AG09319 (cell line): ENCODE measurements at places on chromosomes 3 and 15.

GRCh38 chr3:190558796-190559195 is 44.9 kb downstream of the IL1RAP start:
- no peak for DNase-seq

- no peak for DNase-seq
Measured at GRCh38 chr3:122947196-122947595, 80.4 kb downstream of the SEMA5B start.

DNA sequence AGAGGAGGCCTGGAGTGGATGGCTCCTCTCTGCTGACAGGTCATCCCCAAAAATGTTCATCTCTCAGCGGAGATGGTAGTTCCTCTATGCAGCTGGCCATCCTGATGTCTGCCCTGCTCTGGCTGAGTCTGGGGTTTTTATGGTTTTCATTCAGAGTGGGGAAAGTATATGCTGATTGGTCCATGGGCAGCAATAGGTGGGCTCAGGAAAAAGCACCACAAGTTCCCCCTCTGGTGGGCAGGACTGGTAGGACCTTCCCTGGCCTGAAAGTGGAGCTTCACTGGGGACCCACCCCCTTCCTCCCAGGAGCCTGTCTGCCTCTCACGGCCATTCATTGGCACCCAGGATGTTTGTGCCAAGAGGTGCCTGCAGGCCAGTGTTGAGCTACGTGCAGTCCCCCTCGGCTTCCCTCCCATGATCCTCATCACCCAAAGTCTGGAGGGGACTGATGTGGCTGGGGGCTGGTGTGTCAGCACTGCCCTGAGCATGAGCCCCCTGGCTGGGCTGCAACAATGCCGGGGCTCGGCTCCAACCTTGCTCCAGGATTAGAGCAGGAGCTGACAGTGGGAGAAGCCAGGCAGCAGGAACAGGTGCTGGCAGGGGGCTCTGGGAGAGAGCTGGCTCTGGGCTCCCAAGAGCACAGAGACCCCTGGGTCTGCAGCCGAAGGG is 13.1 kb upstream of the BLOC1S6 start:
- DNase-seq, result no peak

DNA sequence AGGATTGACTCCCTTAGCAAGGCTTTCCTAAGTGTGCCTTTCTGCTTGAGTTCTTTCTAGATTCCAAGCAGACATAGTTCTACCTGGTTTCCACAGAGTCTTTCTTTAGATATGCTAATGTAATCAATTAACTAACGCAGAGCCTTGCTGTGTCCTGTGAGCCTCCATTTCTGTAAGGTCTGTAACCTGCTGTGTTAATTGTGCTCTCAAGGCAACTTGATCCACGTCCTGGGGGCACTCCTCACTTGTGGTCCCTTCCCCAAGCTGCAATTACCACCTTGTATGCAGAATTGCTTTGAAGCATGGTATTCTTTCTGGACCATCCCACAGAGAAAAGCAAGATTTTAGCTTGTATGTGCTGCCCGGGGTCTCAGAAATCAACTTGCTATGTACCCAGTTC is 29.5 kb upstream of the THSD4 start:
- DNase-seq, result no peak

GRCh38 chr3:17740721-17741141 is 1.7 kb downstream of the TBC1D5 start:
- DNase-seq, result no peak

- DNase-seq, result no peak
Measured at GRCh38 chr15:51401051-51401780, 59.8 kb downstream of the GLDN start.

- DNase-seq, result no peak
Measured at GRCh38 chr3:152097770-152098169, 171.0 kb upstream of the MBNL1 start.

GRCh38 chr15:44804298-44805046 is 68.1 kb downstream of the TRIM69 start:
- no peak for DNase-seq

DNA sequence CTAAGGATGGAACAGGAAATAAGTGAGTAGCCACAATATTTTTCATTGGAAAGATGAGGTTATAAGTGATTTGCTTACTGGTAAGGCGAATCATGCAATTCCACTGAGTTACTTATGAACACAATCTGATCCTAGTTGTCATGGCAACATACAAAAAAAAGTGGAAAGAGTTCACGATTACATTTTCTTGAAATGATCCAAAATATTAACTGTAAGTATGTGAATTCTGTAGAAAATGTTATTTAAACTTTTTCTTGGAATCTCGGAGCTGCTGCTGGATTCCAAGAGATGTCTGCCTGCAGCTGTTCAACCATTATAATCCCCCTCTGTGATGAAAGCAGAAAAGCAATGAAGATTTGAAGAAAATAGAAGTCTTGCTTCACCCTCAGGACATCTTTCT is 120.5 kb downstream of the KBTBD8 start:
- no peak for DNase-seq

GRCh38 chr15:65626856-65627255 is 5.1 kb downstream of the SLC24A1 start:
- DNase-seq, result no peak

GRCh38 chr3:45332901-45333407 is 55.4 kb upstream of the LARS2 start:
- DNase-seq, result no peak

- no peak for DNase-seq
Measured at GRCh38 chr15:67413770-67414390, 107.1 kb upstream of the C15orf61 start.

GRCh38 chr3:71705681-71706080 is 19.5 kb downstream of the EIF4E3 start:
- no peak for DNase-seq

- no peak for DNase-seq
Measured at GRCh38 chr3:102454181-102454580, 19.4 kb downstream of the ZPLD1 start.

- DNase-seq, result peak; percentile 4
Measured at GRCh38 chr15:34890424-34890823, 79.1 kb downstream of the AQR start.

DNA sequence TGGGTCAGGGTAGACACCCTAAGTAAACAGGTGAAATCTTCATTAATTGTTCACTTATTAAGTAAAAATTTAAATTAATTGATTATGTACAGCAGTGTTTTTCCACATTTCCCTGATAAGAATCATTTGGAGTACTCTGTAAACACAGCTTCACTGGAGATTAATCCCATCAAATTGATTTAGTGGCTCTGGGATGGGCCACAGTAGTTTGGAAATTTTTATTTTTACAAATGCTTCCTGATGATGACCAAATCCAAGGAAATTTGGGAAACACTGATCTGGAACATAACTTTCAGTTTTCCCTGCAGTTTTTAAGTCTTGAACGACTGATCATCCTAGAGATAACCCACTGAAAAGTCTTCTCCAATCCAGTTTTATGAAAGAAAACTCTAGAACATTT is 18.8 kb upstream of the RPLP1 start:
- no peak for DNase-seq

DNA sequence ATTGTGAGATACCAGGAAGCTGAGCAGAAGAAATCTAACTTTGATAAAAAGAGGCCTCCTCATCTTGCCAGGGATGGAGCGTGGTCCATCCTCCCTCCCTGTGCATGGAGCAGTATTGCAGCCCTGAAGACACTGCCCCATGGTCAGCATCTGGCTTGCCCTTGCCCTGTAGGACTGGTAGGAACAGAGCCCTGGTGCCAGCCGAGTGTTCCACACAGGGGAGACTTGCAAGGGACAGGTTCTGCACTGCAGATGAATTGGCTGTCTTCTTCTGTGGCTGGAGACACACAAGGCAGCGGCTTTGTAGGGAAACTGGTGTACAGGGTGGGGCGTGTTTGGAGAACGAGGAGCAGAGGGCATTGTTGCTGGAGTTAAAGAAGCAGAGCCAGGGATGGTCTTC is 110.5 kb downstream of the APBA2 start:
- no peak for DNase-seq

DNA sequence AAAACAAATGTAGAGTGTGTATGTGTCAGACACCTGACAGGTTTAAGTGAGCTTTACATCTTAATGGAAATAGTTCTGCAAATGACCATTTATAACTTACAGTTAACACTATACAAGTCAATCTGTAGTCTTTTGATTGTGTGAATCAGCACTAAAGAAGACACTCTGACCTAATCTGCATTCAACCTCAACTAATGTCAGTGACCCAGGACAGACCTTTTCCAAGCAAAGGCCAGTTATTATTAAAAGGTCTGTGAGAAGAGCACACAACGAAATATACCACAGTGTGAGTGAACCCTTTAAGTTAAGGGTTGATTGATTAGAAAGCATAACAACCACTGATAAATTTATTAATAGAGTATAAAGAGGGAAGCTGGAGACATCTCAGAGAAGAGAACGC is 761.9 kb upstream of the LMCD1 start:
- no peak for DNase-seq

- DNase-seq, result no peak
Measured at GRCh38 chr3:128236657-128237056, 83.4 kb downstream of the EEFSEC start.

- DNase-seq, result no peak
Measured at GRCh38 chr3:70433091-70433490, 120.7 kb upstream of the MDFIC2 start.

DNA sequence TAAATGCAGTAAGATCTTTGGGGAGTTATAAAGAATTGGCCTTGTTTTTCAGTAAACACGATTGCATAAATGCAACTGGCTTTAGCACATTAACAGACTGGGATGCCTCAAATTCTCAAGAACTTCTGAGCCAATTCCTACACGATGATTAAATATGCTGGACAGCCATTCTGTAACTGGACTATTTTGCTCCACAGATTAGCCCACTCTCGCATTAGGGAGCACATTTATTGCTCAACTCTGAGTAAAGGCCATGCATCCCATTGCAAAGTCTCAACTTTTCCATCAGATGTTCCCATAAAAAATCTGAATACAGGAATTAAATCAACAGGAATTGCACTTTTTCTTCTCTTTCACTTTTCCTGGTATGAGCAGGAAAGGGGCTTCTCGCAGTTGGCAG is 66.7 kb upstream of the PRICKLE2 start:
- peak; percentile 64 for DNase-seq

DNA sequence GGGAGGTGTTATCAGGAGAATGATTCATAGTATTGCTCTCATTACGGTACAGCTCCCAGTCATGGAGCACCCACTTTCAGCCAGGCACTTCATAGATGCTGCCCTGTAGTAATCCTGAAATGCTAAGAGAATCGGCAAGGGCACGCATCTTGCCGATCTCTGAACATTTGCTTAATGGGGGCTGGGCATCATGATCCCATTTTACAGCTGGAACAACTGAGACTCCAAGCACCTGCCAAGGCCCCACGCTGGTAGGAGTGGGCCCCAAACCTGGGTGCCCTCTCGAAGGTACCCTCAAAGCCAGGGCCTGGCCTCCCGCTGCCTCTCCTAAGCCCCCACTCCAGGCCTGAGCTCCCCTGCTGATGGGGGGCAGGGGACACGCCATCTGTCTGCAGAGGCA is 47.3 kb downstream of the RPN1 start:
- no peak for DNase-seq

DNA sequence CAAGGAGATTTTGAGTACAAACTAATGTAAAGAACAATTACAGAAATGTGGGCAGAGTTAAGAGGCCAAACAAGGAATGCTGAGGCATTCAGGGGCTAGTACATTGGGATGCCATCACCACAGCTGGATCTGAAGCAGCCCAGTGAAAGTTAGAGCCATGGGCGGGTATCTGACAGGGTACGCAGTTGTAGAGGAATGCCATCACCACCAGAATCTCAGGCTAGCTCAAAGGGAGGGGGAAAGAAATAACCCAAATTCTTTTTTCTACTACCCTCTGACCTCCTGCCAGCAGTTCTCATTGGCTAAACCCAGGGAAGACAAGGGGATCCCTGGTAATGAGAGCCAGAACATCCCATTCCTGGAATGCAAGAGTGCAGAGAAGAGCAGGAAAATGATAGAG is 9.0 kb upstream of the TSC22D2 start:
- DNase-seq, result no peak

DNA sequence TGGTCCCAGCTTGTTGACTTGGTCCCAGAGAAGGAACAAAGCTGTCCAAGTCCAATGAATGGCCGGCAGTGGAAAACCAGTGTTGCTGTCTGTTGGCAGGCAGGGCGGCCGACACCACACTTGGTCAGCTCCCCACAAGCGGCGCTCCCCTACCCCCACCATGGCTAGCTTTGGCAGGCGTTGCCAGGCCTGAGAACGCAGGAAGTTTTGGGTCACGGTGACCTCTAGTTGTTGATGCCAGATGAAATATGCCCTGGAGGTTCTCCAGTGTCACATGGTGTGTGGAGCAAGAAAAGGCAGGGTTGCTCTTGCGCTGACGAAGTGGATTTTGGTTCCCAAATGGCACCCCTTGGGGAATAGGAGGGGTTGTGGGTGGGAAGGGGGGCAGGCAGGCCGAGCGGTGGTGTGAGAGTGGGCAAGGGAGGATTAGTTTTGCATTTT is 72.7 kb upstream of the TPRG1 start:
- peak; percentile 7 for DNase-seq

- no peak for DNase-seq
Measured at GRCh38 chr3:58013099-58013498, 4.9 kb downstream of the FLNB start.

GRCh38 chr3:37940242-37940908 is 50.2 kb upstream of the VILL start:
- DNase-seq, result no peak

DNA sequence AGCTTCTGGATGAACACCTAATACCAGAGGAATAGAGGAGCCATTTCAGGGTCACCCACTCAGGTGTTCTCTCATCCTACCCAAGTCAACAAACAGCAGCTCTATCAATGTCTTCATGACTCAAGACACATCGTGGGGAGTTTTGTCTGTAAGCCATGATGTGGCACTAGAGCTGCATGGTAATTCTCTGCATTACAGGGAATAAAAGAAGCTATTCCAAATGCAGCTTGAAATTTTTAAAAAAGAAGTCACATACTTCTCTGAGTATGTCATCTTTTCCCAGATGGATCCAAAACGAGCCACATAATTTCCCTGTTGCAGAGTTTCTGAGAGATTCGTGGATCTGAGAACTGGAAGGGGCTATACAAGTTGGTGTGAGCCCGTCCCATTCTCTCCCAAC is 6.1 kb upstream of the THSD4 start:
- no peak for DNase-seq

GRCh38 chr3:156323466-156323865 is 203.1 kb downstream of the KCNAB1 start:
- DNase-seq, result no peak

- DNase-seq, result no peak
Measured at GRCh38 chr3:65924762-65925161, 114.0 kb downstream of the MAGI1 start.

GRCh38 chr3:134419214-134419959 is 45.1 kb upstream of the AMOTL2 start:
- DNase-seq, result no peak

GRCh38 chr3:177724020-177724638 is 526.8 kb upstream of the TBL1XR1 start:
- peak; percentile 60 for DNase-seq

- DNase-seq, result no peak
Measured at GRCh38 chr15:58551084-58551763, 119.4 kb downstream of the LIPC start.
